ENCODE measurements at places on chromosomes 2 and 18.

DNA sequence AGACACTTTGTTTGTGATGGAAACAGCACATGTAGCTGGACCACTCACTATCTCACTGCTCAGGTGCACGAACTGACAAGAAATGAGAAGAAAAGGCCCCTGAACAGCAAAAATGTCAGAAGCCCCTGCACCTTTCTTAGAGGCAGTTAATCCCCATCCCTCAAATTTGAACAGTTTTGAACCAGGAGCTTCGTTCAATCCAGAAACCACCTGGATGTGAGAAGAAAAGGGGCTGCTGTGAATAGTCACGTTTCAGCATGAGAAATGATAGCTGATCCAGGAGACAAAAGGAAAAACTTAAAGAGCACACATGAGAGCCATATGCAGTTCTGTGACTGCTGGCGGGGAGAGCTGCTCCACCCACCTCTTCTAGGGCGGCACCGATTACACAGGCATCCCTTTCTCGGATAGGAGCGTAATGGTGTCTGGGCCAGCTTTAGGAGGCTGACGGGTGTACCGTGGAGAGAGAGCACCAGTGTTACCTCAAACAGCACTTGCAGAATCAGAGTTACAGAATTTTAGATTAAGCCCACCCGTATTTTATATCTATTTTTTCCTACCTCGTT lies 117.0 kb upstream of the EML6 start:
- no peak for DNase-seq

DNA sequence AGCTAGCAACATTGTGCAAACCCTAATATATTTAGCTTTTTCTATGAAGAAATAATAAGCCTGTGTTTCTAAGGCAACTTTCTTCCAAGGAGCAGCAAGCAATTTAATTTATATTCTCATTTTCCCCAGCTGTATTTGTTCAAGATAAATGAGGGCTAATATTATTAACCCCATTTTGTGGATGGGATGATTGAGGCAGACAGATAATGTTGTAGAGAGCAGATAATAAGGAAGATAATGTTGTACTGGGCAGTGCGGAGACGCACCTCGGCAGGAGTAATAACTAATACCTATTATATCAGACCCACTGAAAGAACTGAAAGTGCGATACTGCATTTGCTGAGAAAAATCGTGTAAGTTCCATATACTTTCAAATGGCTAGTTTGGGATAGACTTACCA lies 344.1 kb upstream of the FANCL start:
- DNase-seq: no peak

DNA sequence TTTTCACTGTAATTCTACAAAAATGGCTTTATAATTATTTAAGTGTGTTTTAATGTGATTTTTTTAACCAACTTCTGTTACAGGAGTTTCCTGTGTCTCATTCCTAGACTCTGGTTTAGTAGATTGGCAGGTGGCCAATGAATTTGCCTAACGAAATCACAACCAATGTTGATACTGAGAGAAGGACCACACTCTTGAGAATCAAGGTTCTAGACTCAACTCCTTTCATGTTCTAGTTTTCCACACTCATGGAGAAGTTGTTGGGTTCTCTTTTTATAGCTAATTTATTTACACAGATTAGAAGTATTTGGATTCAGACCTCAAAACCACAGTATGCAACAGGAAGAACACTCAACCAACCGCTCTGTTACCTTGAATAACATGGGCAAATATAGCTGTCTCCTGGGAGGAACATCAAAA lies 22.6 kb upstream of the USP34 start:
- DNase-seq: no peak

- DNase-seq: peak; percentile 57
Observed at GRCh38 chr18:59961070-59961469, 61.3 kb downstream of the PMAIP1 start.

DNA sequence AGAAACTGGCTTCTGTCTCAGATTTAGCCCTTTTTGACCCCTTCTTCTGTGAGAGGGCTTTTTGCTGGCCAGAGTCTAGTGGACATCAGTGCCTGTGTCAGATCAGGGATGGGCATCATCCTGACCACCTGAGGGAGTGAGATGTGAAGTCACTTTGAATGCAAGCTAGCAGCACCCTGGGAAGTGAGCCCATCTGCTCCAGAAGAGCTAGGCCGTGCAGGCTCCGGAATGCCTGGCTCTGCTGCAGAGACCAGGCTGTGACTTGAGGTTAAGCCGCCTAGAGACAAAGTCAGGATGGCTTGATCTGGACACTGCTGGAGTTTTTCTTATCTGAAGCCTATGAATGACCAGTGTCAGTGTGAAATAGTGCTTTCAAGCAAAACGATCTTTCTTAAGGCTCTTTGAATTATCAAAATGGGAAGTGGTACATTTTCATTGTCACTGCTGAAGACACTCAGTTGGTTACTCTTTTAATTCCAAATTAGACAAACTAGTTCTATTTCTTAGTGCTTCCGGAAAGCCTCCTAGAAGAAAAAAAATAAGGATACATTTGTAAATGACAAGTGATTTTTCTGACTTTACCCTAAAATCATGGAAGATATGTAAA lies 20.8 kb downstream of the DGUOK start:
- DNase-seq: no peak

- no peak for DNase-seq
Observed at GRCh38 chr2:1548910-1549673, 135.8 kb downstream of the TPO start.

- no peak for DNase-seq
Observed at GRCh38 chr2:196337208-196337953, 166.0 kb upstream of the STK17B start.

DNA sequence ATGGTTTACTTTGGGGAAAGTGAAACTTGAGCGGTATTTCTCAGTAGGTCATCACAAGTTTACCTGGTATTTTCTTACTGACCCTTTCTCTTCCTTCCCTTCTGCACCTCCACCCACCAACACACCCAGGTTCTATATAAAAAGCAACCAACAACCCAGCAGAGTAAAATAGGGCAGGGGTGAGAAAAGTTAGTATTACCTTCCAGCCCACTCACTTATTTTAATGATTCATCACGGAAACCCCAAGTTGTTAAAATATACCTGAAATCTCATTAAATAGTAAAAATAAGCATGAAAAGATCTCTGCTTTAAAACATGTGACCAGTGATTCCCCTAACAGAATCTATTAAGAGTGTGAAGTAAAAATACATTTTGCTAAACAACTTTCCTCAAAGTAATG lies 306.1 kb downstream of the ZEB2 start:
- no peak for DNase-seq

DNA sequence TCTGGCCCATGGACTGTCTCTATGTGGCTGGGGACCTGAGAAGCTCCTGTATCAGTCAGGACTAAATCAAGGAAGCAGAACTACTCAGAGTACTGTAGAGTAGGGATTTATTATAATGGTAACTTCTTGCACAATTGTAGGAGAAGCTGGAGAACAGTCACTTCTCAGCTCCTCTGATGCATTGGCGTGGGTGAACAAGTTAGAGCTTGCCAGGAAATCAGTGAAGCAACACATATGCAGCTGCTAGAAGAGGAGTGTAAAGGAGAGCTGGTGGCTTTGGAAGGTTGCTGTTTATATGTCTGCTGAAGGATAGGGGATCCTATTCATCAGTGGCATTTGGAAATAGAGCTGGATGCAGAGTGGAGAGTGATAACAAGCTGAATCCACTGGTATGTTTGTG lies 215.5 kb upstream of the CWC22 start:
- DNase-seq: no peak

GRCh38 chr2:84719434-84719833 lies 161.4 kb downstream of the TRABD2A start:
- no peak for DNase-seq

DNA sequence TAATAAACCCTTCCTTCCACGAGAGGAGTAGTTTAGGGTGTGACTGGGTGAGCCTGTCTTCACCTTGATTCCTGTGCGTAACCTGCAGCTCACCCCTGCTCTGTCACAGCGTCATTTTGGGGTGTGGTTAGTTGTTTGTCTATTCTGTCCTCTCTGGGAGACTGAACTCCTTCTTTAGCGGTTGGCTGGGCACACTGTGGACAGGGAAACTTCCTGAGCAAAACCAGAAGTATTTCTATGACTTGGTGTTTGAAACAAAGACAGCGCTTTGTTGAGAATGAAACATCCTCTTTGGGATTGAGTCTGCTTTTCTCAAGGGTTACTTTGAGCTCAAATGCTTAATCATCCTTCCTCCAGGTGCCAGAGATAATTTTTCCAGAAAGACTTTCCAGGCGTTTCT lies 270.7 kb downstream of the HRH4 start:
- DNase-seq: no peak

DNA sequence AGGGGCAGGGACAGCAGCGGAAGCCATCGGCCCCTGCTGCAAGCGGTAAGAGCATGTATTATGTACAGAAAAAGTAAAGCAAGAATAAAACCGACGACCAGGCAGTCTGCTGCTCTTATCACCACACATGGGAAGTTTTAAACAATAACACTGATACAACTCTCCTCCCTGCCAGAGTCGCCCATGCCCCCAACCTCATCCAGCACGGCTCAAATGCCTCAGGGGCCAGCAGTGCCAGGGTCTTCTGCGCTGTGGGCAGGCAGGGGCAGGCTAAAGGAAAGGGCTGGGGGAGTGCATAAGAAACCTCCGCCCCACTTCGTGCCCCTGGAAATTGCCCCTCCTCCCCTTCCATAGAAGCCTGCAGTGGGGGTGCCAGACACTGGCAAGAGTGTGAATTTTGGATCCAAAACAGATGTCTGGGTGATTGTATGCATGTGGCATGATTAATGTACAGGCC lies 10.1 kb downstream of the TEX51 start:
- DNase-seq: no peak

DNA sequence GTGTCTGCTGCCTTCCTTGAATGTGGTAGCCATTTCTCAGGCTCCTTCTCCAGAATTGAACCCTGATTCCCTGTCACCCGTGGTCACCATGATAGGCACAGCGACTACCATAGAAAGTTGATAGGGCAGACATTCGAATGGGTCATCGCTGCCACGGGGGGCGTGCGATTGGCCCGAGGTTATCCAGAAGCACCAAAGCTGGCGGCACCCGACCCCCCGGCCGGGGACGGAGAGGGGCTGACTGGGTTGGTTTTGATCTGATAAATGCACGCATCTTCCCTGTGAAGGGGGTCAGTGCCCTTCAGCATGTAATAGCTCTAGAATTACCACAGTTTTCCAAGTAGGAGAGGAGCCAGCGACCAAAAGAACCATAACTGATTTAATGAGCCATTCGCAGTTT lies 94.0 kb upstream of the ANKRD30BL start:
- no peak for DNase-seq

GRCh38 chr2:160351956-160352355 lies 141.7 kb downstream of the RBMS1 start:
- no peak for DNase-seq

GRCh38 chr2:124178719-124179118 lies 153.6 kb downstream of the CNTNAP5 start:
- DNase-seq: no peak

- DNase-seq: no peak
Observed at GRCh38 chr2:205053827-205054410, 508.6 kb downstream of the PARD3B start.

- DNase-seq: no peak
Observed at GRCh38 chr2:16661526-16661925, 4.1 kb downstream of the CYRIA start.

DNA sequence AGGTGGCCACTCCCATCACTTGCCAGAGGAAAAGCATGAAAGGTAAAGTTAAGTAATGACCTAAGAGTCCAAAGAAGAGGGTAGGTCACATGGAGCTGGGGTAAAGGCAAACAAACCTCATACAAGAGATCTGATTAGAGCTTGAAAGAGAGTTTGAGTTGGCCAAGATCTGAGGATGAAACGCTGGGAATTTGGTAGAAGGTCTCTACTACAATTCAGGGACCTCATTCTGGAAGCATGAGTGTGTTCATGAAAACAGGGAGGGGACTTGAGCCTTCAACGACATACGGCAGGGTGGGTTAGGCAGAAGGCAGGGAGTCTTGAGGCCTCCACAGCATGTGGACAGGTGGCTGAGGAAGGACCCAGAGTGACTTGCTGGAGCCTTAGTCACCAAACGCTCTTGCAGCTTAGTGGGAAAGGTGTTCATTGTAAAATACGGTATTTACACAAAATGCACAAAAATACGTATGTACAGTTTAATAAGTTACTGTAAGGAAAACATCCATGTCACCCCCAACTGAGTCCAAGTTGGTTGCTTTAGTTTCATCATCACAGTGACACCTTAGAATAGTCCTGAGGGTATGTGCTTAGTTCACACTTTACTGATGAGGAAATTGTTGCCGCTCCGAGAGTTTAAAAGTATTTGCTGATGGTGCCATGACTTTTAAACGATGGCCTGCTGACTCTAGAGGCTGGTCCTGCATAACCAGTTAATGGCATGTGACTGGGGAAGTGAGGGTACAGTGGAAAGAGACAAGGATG lies 5.0 kb upstream of the FARP2 start:
- DNase-seq: no peak

DNA sequence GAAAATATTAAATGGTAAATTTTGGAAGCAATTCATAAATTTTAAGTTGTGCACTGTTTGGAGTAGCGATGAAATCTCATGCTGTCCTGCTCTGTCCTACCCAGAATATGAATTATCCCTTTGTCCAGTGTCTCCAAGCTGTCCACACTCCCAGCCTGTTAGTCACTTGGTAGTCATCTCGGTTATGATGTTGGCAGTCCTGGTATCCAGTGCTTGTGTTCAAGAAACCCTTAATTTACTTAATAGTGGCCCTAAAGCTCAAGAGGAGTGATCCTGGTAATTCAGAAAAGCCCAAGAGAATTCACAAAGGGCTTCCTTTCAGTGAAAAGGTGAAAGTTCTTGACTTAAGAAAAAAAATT lies 71.8 kb upstream of the STAM2 start:
- no peak for DNase-seq

DNA sequence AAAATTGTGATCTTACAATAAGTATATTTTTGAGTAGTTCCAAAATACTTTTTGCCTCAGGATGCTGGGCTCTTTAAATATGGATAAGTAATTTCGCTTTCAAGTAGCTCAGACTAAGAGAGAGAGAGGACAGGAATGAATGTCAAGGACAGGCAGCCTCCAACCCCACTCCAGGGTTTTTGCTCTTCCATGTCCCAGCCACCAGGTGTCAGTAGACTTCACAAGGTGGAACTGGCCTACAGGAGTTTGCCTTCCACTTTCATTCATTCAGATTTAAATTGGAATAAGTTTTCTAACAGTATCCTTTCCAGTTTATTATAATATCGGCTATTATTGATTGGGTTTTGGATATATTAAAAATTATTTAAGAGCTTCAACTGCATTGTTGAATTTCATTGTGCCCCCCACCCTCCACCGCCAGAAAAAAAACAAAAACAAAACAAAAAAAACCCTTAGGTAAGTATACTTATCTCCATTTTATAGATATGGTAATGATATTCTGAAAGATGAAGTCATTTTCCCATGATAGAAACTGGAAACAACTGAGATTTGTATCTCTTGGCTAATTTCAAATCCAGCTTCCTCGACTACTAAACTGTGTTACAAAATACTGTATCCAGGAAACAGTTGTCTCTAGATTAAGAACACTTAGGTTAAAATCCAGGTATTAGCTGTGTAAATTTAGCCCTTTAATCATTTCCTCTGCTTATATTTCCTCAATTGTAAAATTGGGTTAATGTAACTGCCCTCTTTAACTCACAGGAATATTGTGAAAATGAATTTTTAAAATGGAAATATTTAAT lies 793.1 kb downstream of the ERBB4 start:
- DNase-seq: peak; percentile 72

- DNase-seq: peak; percentile 60
Observed at GRCh38 chr2:178066890-178067669, 5.5 kb downstream of the PDE11A start.

Data from NCI-H345 (cell line).